ELF-1 (cell line): ENCODE measurements at places on chromosomes 1 and 21.

- DNase-seq = no peak
These were observed 485.4 kb upstream of the PRMT6 start for GRCh38 chr1:106571109-106571508.

DNA sequence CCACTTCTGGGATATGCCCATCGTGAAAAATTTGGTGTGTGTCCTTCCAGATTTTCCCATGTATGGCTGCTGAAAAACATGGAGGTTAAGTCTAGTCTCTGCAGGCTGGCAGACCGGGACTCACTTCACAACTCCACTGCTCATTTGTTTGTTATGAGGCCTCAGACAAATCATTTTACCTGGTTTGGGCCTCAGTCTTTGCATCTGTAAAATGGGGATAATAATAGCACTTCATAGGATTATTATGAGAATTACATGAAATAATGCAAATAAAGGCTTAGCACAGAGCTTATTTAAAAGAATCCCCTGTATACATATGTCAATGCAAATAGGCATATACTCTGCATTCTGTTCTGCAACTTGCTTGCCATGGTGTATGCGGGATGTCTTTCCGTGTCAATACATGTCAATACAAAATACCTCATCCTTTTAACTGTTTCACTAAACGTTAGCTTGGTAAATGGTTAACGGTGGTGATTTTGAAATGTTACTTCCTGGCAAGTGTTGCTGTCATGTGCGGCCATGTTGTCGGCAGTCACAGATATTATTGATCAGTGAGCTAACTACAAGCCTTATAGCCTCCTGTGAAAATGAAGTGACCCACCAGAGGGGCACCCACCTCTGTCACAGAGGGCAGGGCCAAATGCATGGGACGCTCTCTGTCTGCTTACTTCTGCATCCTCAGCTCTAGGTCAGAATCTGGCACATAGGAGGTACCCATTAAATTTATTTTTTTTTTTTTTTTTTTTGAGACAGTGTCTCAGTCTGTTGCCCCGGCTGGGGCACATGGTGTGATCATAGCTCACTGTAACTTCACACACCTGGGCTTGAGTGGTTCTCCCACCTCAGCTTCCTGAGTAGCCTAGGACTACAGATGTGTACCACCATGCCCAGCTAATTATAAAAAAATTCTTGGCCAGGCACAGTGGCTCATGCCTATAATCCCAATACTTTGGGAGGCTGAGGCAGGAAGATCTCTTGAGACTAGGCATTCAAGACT lies 4.3 kb downstream of the LCK start:
- no peak for DNase-seq

DNA sequence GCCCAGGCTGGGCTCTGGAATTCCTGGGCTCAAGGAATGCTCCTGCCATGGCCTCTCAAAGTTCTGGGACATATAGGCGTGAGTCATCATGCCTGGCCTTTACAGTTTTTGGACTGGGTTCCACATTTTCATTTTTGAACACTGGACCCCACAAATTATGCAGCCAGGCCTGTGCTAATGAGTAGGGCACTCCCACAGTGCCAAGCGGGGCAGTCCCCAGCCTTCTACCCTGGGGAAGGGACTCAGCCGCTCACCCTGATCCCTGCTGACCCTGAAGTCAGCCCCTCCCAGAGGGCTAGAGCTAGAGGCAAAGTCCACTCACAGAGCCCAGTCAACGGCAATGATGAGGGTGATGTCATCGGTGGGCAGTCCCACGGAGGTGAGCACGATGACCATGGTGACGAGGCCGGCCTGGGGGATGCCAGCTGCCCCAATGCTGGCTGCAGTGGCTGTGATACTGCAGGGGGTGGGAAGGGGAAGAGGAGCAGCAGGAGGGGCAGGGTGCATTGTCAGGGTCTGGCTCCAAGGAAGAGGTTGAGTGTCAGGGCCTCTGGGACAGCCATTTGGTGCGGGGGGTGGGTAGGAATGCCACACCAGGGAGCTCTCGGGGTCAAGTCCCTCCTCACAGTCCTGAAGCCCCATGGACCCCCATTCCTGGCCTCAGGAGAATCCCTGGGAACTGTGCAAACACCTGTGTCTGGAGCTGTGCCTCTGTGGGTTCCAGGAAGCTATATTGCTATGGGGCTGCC lies 27.6 kb downstream of the PODN start:
- DNase-seq = no peak

- no peak for DNase-seq
These were observed 53.6 kb upstream of the SSBP3 start for GRCh38 chr1:54459726-54460191.

GRCh38 chr1:90045853-90046563 lies 51.1 kb downstream of the ZNF326 start:
- peak; percentile 37 for DNase-seq

- no peak for DNase-seq
These were observed 141.6 kb downstream of the KCNT2 start for GRCh38 chr1:196466654-196467053.

- no peak for DNase-seq
These were observed 71.8 kb upstream of the LRRC53 start for GRCh38 chr1:74584185-74584584.

GRCh38 chr1:51733793-51734522 lies 117.1 kb downstream of the OSBPL9 start:
- DNase-seq = no peak

- no peak for DNase-seq
These were observed 43.4 kb downstream of the ATF3 start for GRCh38 chr1:212651977-212652376.
